Testis (tissue), 5 donors: ENCODE measurements at places on chromosomes 16 and 17. TPM values are rescaled to one million over a fixed set of nuclear protein-coding genes. Genes with fewer than 3 reads are reported as not detected.

GRCh38 chr17:6903326-6903900 is 71.9 kb upstream of the TEKT1 start:
- DNase-seq = no peak
- no peak overlapping the region for H3K27ac ChIP-seq
- no peak overlapping the region for H3K4me3 ChIP-seq
- no peaks in the 10 kb centered on the region for H3K4me1 ChIP-seq
- no peaks in the 10 kb centered on the region for H3K36me3 ChIP-seq
- H3K27me3 ChIP-seq = no peaks in the 10 kb centered on the region

DNA sequence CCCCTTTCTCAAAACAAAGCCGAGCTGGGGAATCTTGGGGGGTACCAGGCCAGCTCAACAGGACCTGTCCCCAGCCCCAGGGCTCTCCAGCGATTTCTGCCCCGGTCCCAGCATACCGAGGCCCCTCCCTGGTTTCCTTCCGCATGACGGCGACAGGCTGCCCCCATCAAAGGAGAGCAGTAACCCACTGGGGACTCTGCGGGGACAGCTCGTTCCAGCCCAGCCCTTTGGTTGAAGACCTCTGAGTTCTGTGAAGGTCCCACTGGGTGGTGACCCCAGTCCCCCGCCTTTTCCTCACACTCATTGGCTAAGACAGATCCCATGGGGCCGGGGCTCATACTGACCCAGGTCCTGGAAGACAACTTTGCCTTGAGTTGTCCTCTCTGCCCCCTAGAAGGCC is 4.1 kb downstream of the SMTNL2 start:
- peaks cover 6% of the 10 kb centered on the region for H3K4me1 ChIP-seq
- no peak overlapping the region for H3K4me3 ChIP-seq
- DNase-seq = no peak
- H3K27me3 ChIP-seq = no peaks in the 10 kb centered on the region
- H3K27ac ChIP-seq = no peak overlapping the region

DNA sequence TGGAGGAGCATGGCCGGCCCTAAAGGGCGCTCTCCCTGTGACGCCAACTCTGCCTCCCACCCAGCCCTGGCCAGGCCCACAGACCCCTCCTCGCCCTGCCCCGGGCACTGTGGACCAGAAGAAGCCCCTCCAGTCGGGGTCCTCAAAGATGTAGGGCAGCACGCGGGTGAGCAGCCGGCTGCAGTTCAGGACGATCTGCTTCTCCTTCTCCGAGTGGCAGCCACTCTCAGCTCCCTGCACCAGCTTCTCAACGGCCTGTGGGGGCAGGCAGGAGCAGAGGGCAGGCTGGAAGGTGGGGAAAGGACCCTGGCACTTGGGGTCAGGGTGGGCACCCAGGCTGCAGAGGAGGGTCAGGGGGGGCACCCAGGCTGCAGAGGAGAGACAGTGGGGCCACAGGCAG is 8.9 kb downstream of the HID1 start:
- no peak for DNase-seq
- H3K4me3 ChIP-seq = no peak overlapping the region
- H3K27me3 ChIP-seq = no peaks in the 10 kb centered on the region
- H3K4me1 ChIP-seq = no peaks in the 10 kb centered on the region
- H3K27ac ChIP-seq = no peak overlapping the region

DNA sequence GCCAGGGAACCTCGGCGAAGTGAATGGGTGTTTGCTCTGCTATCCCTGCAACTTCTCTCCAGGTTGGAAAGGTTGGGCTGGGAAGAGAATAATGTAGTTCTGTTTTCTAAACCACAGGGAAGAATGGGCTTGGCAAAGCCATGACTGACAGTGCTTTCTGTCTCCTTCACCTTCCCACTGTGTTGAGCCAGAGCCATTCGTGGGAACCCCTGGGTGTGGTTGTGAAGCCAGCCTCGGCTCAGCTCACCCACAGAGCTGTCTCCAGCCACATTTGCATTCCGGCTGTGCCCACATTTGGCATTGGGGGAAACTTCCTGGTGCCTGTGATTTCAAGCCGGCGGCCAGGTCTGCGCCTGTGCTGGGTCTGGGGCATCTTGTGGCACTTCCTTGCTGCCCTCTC is 39.9 kb downstream of the BAIAP2 start:
- peaks cover 7% of the 10 kb centered on the region for H3K4me1 ChIP-seq
- H3K27me3 ChIP-seq = no peaks in the 10 kb centered on the region
- no peak overlapping the region for H3K27ac ChIP-seq
- no peak overlapping the region for H3K4me3 ChIP-seq
- H3K36me3 ChIP-seq = no peaks in the 10 kb centered on the region
- no peak for DNase-seq

- H3K36me3 ChIP-seq = no peaks in the 10 kb centered on the region
- no peak overlapping the region for H3K4me3 ChIP-seq
- no peak overlapping the region for H3K27ac ChIP-seq
- peaks cover 38% of the 10 kb centered on the region for H3K4me1 ChIP-seq
These were observed 2.5 kb downstream of the MTSS2 start for GRCh38 chr16:70683146-70683944.

- no peaks in the 10 kb centered on the region for H3K27me3 ChIP-seq
- no peak for DNase-seq
- H3K36me3 ChIP-seq = no peaks in the 10 kb centered on the region
These were observed 94.9 kb downstream of the CACNG1 start for GRCh38 chr17:67139289-67139688.

- H3K27me3 ChIP-seq = no peaks in the 10 kb centered on the region
- H3K27ac ChIP-seq = no peak overlapping the region
- H3K4me3 ChIP-seq = no peak overlapping the region
- H3K36me3 ChIP-seq = no peaks in the 10 kb centered on the region
These were observed 70.5 kb upstream of the CDH5 start for GRCh38 chr16:66295761-66296546.

- no peak for DNase-seq
- H3K4me3 ChIP-seq = no peak overlapping the region
- no peaks in the 10 kb centered on the region for H3K36me3 ChIP-seq
These were observed 30.4 kb upstream of the FOXK2 start for GRCh38 chr17:82489117-82489516.

The CHST5 gene
- 0.55 TPM for total RNA-seq

The TBC1D26 gene
- total RNA-seq = 9.8 TPM

The DPEP3 gene
- 138 TPM for total RNA-seq
